Stimulated activated CD4-positive, alpha-beta T cell treated with anti-CD3 and anti-CD28 coated beads, Interleukin-1b, Interleukin-23, amount 100 ng/mL, for 24 hours (primary cell): ENCODE measurements at places on chromosomes 5 and 9.

GRCh38 chr9:89764217-89764616, 159.4 kb downstream of the GADD45G start:
- no peak for DNase-seq

DNA sequence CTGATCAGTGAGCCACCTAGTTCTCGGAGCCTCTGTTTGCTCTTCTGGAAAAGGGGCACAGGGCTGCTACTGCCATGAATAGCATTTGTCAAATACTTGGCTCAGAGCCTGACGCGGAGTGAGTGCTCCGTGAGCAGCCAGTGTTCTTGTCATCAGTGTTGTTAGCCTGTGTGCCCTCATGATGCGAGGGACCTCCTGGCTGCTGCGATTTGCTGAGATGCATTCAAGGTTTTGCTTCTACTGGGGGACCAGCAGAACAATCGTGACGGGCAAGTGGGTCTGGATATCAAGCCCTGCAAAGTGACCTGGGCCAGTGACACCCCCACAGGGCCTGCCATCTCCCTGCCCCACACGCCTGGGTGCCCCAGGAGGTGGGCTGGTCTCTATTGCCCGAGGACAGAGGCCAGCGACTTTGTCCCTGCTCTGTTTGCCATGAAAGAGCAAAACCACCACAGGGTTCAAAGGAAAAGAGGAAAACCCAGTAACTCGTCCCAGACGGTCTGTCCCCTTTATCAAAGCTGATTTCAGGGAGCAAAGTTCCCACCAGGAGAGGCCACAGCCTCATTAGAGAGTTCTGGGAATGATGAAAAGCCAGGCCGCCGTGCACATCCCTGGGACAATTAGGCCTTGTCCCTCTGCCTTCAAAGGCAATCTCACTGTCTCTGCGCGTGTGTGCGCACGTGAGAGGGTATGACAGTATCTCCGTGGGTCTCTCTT, 86.5 kb upstream of the LMX1B start:
- no peak for DNase-seq

- DNase-seq: no peak
These were observed 1077.7 kb upstream of the SEMA6A start for GRCh38 chr5:117652036-117652957.

DNA sequence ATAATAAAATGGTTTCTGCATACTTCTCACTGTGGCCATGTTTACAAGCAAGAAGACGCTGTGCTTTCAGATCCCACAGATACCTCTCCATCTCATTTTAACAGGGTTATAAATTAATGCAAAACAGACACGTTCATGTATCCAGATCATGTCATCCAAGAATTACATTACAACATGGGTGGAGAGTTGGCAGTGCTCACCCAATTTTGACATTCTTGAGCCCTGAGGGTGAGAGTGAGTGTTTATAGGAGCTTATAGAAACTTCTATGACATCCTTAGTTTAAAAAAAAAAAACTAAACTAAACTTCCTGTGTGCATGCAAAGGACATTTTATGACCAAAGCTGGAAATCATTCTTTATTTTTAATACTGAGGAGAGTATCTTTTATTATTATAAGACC, 9.1 kb downstream of the PRKACG start:
- DNase-seq: no peak
